ENCODE measurements at places on chromosomes 4 and X.

- no peak for DNase-seq
These were observed 11.2 kb downstream of the ARX start for GRCh38 chrX:25004485-25005032.

- no peak for DNase-seq
These were observed 250.9 kb downstream of the TENM3 start for GRCh38 chr4:182494103-182494502.

GRCh38 chr4:11402192-11402591 lies 26.5 kb downstream of the HS3ST1 start:
- no peak for DNase-seq

- DNase-seq: no peak
These were observed 19.1 kb downstream of the SASH3 start for GRCh38 chrX:129798888-129799287.

DNA sequence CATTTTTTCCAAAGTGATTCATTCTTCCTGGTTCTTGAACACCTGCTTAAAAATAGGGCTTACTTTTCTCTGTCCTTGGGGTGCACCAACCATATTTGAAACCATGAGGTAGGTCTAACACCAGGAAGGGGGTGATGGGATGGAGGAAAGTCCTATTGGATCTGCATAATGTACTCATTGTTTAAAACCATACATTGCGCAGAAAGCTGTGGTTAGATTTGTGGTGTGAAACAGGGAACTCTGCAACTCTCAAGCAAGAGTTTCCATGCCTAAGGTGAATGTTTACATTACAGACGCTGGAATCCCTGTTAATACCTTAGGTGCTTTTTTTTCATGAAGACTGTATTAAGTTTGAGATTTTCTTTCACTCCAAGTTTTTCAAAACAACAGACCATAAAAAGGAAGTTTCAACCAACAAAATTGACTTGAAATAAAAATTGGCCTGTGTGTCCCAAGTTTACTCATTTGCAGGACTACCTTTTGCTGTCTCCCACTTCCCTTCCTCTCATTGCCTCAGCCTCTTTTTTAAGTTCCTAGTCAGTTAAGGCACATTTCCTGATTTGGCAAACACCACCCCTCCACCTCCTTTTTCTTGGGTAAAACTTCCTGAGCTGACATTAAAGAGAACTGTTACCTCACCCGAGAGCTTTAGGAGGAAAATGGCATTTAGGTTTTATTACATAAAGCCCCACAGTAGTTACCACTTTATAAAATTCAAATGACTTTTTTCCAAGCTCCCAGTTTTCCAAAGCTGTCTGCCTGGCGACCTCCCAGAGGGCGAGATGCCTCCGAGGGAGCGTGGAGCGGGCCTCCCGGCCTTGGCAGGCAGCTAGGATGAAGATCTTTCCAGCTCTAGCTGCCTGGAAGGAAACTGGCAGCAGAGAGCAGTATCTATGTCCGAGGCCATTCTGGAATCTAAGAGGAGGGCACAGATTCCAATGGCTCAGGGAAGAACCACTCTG lies 47.9 kb upstream of the RBPJ start:
- DNase-seq: no peak

DNA sequence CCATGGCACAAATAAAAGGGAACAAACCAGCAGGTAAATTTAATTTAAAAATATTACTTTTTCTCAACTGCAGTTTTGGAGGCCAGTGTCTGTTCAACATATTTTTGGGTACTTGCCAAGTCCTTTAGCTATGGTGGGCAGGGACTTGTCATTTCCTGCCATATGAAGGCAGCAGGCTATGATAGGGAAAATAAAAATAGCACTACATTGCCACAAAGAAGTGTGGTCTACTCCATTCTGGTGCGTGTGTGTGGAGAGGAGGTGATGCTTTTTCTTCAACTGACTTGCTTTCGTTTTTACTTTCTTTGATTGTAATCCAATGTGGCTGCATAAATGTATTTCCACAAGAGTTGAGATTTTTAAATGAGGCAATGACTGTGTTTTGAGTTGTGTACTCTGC lies 17.2 kb downstream of the GPR174 start:
- DNase-seq: no peak

DNA sequence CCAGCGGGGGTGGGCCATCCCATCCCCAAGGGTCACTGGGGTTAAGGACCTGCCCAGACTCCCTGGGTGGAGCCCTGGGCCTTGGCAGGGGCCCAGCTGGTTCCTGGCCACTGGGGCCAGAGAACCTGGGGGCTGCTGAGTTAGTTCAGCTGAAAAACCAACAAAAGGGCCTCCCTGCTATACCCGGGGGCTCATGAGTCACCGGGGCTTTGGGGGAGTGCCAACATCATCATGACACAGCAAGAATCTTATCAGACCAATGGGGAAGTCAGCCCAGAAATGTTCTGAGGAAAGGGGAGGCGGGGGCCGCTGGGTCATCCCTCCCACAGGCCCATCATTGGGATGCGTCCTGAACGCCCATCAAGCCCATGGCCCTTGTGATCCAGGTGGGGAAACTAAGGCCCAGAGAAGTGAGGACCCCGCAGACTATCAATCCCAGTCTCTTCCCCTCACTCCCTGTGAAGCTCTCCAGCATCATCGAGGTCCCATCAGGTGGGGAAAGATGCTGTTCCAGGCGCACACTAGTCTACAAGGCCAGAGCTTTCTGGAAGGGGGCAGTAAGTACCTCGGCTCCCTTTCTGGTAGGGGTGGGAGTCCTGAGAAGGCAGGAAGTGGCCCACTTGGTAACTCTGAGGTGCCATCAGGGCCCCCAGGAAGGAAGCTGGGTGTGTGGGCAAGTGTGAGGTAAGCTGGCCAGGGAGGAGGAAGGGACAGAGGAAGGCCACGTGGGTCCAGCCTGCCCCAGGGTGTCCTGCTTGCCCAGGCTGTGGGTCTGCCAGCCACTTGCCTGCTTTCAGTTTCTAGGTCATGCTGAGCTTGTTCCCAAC lies 4.5 kb downstream of the G6PD start:
- DNase-seq: no peak

DNA sequence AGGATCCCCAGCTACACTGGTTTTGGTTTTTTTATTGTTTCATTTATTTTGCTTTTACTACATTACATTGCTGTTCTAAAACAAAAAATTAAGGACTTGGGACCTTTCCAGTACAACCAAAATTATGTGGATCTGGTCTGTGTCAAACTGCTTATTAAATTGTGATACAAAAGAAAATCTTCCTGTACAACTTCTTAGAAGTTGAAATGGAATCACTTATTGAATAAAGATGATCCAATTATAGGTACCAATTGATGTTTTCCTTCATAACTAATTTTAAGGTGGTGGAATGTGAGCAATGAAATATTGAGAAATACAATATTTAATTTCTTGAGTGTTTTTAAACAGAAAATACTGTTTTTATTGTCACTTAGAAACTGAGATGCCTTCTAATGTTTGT lies 67.3 kb downstream of the C4orf46 start:
- no peak for DNase-seq

DNA sequence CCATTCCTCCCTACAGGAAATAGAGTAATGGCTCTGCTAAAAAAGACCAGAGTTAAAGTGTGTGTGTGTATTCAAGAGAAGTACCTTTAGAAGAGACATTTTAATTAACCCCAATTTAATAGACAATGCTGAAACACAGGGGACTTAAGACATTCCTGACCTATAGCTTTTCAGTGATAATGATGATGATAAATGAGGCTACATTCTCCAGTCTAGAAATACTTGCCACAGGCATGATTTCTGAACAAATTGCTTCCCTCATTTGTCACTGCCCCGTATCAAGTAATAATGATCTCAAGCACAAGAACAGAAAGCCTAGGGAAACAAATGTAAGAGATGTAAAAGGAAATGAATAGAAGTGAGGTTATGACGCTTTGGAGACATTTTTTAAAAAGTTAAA lies 117.1 kb downstream of the UNC5C start:
- no peak for DNase-seq

- no peak for DNase-seq
These were observed 93.6 kb downstream of the CORIN start for GRCh38 chr4:47744253-47744652.

DNA sequence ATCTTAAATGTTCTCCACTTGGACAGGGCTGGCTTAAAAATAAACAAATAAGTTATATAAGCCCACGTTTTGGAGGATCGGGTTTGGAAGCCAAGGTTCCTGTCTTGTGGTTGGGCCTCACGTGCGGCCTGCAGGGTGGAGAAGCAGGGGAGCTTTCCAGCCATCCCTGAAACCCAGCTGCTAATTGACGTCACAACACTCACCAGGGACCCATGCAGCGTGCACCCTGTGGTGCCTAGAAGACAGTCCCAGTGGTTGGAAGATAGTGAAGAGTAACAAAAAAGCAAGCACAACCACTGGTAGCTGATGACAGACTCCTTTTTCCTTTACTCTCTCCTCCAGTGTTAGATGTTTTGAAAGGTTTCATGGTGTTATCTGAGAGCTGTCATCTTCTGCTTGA lies 142.0 kb upstream of the RBPJ start:
- no peak for DNase-seq

DNA sequence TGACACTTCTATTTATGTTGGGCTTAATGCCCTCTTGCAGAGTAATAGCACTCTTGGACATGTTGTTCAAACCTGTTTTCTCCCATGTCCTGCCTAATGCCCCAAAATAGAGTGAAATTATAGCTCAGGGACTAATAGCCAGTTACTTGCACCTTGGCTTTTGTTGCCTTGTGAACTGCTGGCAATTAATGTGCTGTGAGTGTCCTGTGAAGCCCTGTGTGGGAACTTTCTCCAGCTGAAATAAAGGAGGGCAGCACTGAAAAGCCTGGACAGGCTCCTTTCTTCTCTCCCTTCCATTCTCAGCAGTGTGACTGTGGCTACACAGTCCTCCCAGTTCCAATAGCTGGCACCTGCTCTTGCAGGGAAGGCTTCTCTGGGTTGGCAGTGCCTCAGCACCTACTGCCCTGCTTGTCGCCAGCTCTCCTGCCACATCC lies 72.4 kb downstream of the DCLK2 start:
- DNase-seq: no peak

DNA sequence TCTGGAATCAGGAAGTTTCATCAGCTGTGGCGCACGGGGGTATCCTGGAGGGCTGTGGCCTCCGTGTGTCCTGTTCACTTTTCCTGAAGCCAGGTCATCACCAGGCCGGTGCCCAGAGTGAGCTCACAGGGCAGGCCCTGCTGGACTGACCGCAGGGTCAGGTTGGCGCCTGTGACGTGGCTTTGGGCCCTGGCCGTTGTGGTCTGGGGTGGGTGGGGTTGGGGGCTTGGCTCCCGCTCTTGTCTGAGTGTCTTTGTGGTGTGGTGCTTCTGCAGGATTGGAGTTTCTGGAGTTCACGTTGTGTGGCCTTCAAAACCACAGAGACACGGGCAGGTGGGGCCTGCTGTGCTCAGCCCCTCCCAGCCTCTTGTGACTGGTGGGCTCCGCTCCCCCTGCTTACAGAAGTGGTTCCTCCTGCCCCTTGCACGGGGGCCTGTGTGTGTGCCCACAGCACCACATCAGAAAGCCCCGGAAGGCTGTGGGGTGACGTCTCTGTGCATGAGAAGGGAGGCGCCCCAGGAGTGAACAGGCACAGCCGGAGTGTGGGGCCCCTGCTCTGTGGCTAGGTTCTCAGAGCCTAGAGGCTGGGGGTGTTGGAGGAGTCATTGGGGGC lies 9.5 kb downstream of the RGS12 start:
- DNase-seq: no peak

- DNase-seq: no peak
These were observed 42.4 kb downstream of the NAT8L start for GRCh38 chr4:2101346-2102044.

DNA sequence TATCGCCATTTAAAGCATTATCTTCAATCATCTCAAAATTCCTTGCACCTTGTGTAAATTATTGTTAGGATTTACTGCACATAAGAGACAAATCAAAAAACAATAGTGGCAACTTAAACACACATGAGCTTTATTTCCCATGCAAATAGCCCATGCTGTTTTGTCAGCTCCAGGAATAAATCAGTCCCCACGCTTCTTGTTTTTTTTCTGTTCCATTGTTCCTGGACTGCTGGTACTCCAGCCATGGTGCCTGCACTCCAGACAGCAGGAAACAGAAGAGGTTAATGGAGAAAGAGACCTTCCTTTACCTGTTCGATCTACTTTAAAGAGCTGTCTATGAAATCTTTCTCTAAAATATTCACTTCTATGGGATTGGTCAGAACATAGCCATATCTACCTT lies 1515.7 kb upstream of the TENM3 start:
- DNase-seq: no peak

DNA sequence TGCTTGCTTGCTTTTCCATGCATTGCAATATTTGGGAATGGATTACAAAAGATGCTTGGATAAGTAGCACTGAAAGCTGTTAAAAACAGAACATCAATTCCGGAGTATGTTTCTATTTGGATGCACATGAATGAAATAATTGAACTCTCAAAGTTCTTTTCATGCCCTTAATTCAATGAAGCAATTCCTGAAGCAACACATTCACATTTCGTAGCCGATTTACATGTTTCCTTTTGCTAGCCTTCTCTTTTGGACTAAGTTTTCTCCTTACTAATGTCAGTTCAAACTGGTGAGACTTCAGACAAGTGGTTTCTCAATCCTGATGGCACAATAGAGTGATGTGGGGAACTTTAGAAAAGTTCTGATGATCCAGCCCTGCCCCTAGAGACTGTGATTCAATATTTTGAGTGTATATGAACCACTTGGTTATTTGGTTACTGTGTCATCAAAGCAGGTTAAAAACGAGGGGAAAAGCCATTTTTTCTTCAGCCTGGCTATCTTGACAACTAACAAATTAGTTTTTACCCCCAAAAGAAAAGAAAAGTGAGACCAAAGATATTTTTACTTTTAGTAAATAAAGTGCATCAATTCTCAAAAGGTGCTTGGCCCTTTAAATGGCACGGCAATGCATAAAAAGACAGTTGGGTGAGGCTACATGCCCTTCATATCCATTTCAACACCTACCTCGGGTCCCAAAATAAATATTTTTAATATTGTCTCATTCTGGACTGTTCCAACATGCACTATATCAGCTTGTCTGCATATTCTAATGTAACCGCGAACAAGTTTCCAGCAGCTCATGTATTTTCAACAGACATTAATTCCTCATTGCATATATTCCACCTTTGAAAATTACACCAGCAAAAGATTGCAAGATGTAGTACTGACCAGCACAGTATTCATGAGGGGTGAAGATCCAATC lies 90.1 kb upstream of the RPL34 start:
- no peak for DNase-seq

DNA sequence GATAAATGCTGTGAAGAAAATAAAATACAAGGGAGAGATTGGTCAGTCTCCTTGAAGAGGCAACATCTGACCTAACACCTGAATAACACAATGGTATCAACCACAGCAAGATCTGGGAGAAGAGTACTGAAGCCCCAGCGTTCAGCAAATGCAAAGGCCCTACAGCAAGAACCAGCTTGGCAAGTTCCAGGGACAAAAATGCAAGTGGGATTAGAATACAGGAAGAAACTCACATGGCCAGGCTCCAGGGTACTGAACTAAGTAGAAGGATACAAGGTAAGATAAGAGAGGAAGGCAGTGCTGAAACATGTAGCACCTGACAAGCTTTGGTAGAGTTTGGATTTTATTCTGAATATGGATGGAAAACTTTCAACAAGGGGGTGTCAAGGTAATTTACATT lies 3.6 kb downstream of the SMIM14 start:
- no peak for DNase-seq
